Activated T-cell treated with anti-CD3 and anti-CD28 coated beads for 24 hours (primary cell): ENCODE measurements at places on chromosomes 5 and 9.

DNA sequence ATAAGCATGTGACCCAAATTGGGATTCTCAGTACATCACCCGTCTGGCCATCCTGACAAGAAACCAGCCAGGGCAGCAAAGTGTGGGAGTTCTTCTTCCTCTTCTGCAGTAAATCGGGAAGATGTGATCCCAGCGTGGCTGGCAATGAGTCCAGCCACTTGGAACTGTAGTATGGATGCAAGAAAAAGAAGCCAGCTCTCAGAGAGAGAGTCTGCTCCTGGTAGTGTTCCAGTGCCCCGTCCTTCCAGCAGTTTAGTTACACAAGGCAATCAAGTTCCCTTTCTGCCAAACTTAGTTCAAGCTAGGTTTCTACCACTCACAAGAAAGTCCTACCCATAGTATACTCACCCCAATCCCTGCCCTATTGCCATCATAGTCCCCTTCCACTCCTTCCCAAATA, 65.6 kb downstream of the CDK5RAP2 start:
- no peak for DNase-seq

DNA sequence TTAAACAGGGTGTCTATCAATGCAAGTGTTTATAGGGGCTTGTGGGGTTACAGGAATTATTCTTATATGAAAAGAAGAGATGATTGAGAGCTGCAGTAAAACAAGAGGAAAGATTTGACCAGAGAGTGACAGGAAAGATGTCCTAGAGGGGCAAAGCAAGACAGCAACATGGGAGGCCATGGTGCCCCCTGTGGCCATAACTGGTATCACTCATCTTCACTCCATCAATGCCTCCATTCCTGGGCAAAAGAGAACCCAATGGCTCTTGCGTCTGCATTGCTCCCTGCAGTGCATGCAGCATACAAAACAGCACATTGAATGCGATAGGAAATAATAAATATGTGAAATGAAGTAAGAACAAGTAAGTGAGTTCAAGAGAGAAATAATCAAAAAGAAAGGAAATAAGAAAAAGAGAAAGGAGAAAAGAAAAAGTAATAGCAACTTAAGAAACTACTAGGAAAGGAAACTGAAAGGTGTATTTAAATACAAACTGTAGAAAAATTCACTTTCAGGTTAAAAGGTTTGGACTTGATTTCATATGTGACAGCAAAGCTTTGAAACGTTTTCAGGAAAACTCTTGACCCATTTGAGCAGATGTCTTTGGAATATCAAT, 206.6 kb downstream of the SEMA5A start:
- no peak for DNase-seq

DNA sequence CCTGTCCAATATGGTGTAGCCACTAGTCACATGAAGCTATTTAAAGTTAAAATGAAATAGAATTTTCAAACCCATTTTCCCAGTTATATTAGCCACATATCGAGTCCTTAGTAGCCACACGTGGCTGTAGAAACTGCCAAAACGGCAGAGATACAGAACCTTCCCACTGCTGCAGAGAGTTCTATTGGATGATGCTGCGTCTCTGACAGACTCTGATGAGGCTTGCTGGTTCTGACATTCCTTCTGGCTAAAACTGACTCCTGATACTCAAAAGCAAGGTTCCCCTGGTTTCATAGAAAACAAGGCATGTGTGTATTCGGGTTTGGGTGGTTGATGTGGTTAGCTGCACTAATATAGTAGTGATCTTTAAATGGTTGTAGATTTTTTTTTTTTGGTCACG, 91.5 kb downstream of the TLE4 start:
- no peak for DNase-seq

DNA sequence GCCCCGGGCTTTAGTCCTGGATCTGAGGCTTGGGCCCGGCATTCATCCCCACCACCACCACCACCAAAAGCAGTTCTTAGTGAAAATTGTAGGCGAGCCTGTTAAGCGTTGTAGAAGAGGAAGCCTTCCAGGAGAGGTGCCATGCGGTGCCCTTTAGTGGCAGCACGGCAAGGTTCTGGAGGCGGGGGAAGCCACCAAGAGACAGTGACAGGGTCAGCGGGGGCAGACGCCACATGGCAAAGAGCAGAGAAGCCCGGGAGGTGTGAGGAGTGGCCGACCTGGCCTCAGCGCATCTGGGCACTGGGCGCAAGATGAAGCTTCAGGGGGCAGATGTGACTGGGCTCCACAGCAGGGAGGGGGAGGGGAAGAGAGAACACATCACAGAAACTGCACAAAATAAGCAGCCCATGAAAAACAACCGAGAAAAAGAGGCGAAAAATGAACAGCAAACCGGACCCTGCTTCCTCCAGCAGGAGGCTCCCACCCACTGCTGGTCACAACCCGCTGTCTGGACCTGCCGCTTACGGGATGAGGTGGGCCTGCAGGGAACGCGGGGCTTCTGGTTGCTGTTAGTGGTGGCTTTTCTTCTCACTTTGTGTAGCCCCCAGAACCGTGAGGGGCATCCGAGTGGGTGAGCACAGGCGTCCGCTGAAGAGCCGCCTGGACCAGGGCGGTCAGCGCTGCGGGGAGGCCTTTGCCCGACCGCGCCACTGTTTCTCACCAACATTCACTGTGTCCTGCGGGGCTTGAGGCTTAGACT, 4.3 kb downstream of the LRRC14B start:
- no peak for DNase-seq

DNA sequence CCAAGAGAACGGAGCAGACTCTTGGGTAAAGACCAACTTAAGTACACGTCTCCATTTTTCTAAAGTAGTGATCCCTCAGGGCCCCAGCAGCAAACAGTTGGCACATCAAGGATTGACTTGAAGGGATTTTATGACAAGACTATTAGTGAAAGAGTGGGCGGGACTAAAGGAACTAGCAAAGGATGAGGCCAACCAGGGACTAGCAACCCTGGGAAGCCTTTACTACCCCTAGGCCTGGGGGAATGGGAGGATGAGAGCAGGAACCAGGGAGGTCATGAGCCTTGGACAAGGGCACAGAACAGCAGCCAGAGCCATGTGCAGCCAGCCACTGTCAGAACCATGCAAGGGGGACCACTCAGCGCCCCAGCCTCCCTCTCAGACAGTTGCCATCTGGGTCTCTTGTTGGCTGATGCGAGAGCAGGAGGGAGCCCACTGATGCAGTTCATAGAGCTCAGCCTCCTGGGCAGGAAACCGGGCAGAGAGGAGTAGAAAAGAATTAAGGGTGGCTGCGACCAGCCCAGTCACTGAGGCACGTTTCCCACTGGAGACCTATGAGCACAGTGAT, 28.1 kb downstream of the TGFBI start:
- DNase-seq, result no peak

GRCh38 chr5:73592551-73592950, 27.0 kb downstream of the UTP15 start:
- no peak for DNase-seq

DNA sequence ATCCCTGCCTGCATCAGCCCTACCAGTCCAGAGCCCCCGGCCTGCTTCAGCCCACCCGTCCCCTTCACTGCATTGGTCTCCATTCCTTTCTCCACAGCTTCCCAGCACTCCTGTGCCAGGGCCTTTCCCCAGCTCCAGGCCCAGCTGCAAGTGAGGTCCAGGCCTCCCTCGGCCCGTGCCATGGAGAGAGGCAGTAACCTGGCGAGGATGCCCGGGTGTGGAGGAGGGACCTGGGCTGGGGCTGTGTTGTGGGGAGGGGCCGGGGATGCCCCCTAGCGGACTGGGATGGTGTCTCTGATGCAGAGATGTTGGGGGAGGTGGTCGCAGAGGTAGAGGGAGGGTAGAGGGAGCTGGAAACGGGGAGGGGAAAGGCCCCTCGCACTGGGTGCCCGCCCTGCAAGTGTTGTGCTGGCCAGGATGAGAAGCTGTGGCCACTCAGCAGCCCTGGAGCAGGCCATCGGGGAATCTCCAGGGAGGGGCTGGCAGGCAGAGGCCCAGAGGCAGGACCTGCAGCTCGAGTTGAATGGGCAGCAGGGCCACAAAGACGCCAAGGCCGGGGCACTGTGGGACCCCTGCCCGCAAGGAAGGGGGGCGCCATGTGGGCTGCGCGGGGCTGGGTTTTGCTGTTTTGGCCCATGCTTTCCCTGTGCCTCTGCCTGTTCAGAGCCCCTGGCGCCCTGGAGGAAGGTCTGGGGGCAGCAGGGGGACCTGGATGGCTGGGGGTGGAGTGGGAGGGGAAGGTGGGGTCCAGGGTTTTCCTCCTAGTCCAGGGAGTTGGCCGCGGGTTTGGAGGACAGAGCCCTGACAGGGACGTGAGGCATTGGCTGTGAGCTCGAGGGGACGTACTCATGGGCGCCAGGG, 26.0 kb upstream of the NKD2 start:
- DNase-seq, result no peak

DNA sequence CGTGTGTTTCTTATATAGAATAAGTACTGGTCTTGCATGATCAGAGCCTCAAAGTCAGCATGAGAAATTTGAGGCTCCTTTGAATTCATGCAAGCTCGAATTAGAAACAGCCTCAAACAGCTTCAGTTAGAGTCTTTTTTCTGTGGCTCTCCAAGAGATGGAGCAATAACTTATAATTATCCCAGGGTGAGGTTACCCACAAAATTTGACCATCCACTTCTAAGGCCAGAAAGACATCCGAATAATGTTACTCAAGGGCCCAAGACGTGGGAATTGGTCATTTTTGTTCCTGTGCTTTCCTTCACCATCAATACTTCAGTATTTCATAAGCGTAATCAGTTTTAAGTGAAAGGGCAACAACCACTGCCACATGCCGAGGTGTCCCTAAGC, 89.7 kb downstream of the DAPK1 start:
- DNase-seq, result no peak
